Activated CD4-positive, alpha-beta memory T cell treated with anti-CD3 and anti-CD28 coated beads for 36 hours (primary cell): ENCODE measurements at places on chromosomes 4 and X. TPM values are rescaled to one million over a fixed set of nuclear protein-coding genes. Genes with fewer than 3 reads are reported as not detected.
A peak's percentile ranks its signal among the peaks of the same experiment; 100 is the strongest.

- H3K36me3 ChIP-seq, result no peaks in the 10 kb centered on the region
- H3K27ac ChIP-seq, result no peak overlapping the region
- peaks cover 71% of the 10 kb centered on the region for H3K4me1 ChIP-seq
- no peaks in the 10 kb centered on the region for H3K27me3 ChIP-seq
- H3K4me3 ChIP-seq, result no peak overlapping the region
Observed at GRCh38 chr4:184439386-184439785, 35.0 kb downstream of the IRF2 start.

The DOCK11 gene
- total RNA-seq, result 50.4 TPM

DNA sequence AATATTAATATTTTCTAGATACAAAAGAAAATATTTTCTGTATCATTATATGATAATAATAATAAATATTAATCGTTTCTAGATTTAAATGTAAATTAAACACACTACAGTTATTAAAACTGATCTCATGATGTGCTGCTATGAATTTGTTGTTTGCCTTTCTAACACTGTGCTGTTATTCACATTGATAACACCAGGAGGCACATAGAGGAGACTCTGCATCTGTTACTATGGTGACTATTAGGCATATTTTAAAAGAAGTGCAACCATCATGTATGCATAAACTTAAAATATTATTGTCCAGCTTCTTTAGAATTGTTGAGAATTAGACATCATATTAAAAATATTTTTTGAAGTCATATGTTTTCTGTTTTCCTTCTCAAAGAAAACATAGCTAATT is 11.8 kb upstream of the PDGFC start:
- H3K27ac ChIP-seq, result no peak overlapping the region
- no peaks in the 10 kb centered on the region for H3K4me1 ChIP-seq
- H3K36me3 ChIP-seq, result no peaks in the 10 kb centered on the region

The SCD5 gene
- 0.12 TPM for total RNA-seq

DNA sequence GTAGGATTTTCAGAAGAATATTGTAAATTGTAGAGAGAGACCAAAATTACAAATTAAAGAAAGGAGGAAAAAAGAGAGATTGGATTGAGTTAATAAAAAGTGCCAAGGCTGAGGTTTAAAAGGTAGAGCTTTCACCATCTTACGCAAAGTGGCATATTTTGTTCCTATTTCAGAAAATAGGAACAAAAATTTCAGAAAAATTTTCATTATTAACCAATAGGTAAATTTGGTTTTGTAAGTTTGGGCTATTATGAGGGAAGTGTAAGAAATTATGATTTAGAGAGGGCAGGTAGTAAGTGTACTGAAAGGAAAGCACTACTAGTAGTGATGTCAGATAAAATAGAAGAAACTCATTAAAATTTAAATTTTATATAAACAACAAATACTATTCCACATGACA is 479.7 kb downstream of the ACTRT1 start:
- no peak for DNase-seq
- H3K27me3 ChIP-seq, result no peaks in the 10 kb centered on the region

- H3K4me3 ChIP-seq, result no peak overlapping the region
- H3K27me3 ChIP-seq, result no peaks in the 10 kb centered on the region
- no peaks in the 10 kb centered on the region for H3K4me1 ChIP-seq
- no peaks in the 10 kb centered on the region for H3K36me3 ChIP-seq
- no peak for DNase-seq
- H3K27ac ChIP-seq, result no peak overlapping the region
Observed at GRCh38 chrX:40262157-40263013, 164.6 kb upstream of the BCOR start.

The TNIP3 gene
- 12.3 TPM for total RNA-seq

GRCh38 chr4:4971796-4972195 is 47.5 kb downstream of the CYTL1 start:
- no peaks in the 10 kb centered on the region for H3K4me1 ChIP-seq
- H3K27ac ChIP-seq, result no peak overlapping the region
- DNase-seq, result no peak
- no peaks in the 10 kb centered on the region for H3K36me3 ChIP-seq

DNA sequence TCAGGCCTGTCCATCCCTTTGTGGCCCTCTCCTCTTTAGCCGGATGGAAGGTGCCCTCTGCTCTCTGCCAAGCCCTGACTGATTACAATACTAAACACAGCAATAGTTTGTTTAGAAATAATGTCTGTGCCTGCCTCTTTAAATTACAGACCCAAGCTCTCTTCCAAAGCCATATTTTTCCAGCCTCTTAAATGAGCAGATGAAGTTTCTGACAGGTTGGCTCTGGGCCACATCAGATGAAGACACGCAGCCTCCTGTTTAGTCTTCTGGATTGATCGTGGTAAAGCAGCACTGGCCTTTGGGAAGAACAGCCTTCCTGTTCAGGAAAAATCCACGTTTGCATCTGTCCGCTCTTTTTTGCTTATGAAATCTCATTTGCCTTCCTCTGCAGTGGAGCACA is 133.6 kb downstream of the CPE start:
- H3K27ac ChIP-seq, result no peak overlapping the region
- no peaks in the 10 kb centered on the region for H3K4me1 ChIP-seq
- H3K4me3 ChIP-seq, result no peak overlapping the region
- DNase-seq, result no peak
- H3K36me3 ChIP-seq, result no peaks in the 10 kb centered on the region
- peaks cover 4% of the 10 kb centered on the region for H3K27me3 ChIP-seq

DNA sequence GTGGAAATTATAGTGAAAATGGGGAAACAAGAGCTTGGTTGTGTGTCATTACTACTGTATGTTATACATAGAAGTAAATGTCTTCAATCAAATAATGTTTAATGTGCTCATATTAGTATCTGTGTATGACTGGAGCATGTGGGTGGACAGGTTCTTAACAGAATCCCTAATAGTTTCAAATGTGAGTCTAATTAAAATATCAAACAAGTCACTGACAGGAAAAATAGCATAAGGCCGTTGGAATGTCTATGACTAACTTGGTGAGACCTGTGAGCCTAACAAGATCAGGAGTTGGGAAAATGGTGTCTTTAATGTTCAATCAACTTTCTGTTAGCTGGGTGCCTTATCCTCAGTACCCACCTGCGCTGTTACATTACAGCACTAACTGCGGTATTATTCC is 6.2 kb upstream of the CXCL3 start:
- no peaks in the 10 kb centered on the region for H3K36me3 ChIP-seq
- no peak overlapping the region for H3K4me3 ChIP-seq
- H3K27me3 ChIP-seq, result peaks cover 20% of the 10 kb centered on the region

The FOXR2 gene
- not detected for total RNA-seq

DNA sequence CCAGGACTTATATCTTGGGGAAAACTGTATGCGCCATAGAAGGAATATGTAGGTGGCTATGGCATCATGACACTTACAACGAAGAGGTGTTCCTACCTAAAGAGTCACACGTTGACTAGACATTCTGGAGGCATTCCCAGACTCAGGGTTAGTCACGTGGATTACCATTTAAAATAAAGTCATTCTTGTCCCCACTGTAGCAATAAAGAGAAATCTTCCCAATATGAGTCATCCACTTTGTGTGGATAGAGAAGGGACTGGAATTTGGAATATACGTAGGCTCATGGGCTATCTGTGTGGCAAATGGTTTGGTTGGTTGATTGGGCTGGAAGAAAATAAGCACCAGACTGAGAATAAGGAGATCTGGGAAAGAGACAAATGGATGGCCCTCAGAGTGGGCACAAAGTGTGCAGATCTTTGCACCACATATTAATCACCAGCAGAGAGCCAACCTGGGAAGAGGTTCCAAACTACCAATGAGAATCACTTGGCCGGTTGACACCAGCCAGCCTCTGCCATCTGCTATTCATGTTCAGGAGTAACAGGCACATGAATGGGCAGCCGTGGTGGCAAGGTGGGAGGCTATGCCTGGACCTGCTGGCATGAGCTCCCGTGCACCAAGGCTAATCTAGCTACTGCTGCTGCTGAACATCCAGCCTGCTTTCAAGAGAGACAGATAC is 41.0 kb downstream of the MTNR1A start:
- no peak overlapping the region for H3K4me3 ChIP-seq
- no peaks in the 10 kb centered on the region for H3K36me3 ChIP-seq
- H3K4me1 ChIP-seq, result no peaks in the 10 kb centered on the region
- DNase-seq, result no peak
- H3K27me3 ChIP-seq, result no peaks in the 10 kb centered on the region

The MAGEA8 gene
- not detected for total RNA-seq

DNA sequence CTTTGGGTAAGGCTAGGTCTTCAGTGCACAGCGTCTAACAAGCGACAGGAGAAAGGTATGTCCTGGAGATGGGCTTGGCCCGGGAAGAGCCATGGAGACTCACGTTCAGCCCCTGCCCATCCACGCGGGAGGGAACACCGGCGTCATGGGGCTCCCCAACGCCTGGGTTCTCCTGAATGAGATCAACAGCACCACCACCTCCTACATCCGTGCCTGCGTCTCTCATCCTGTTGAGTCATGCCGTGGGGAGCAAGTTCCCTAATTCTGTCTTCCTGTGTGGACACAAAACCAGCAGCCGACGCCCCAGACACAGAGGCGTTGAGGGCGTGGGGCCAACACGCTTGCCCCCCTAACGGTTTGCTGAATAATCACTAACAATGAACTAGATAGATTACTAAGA is 20.1 kb upstream of the IL3RA start:
- H3K36me3 ChIP-seq, result no peaks in the 10 kb centered on the region
- peaks cover 7% of the 10 kb centered on the region for H3K4me1 ChIP-seq
- no peak overlapping the region for H3K27ac ChIP-seq
- peak; percentile 66 for DNase-seq

The DCAF12L1 gene
- total RNA-seq, result not detected

GRCh38 chr4:23577398-23577797 is 312.4 kb downstream of the PPARGC1A start:
- no peak overlapping the region for H3K27ac ChIP-seq
- no peak for DNase-seq
- no peaks in the 10 kb centered on the region for H3K36me3 ChIP-seq
- H3K4me1 ChIP-seq, result no peaks in the 10 kb centered on the region
- H3K4me3 ChIP-seq, result no peak overlapping the region

The PHKA1 gene
- 3.5 TPM for total RNA-seq

DNA sequence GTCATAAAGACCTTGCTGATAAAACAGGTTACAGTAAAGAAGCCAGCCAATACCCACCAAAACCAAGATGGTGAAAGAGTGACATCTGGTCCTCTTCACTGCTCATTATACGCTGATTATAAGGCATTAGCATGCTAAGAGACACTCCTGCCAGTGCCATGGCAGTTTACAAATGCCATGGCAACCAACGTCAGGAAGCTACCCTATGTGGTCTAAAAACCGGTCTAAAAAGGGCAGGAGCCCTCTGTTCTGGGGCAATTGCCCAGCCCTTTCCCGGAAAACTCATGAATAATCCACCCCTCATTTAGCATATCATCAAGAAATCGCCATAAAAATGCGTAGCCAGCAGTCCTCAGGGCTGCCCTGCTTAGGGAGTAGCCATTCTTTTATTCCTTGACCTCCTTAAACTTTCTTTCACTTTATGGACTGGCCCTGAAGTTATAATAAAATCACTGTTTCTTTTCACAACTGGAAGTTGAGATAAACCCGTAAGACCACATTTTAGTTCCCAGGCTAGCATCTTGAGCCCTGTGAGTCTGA is 260.5 kb upstream of the FAT1 start:
- no peak for DNase-seq
- H3K27ac ChIP-seq, result no peak overlapping the region
- H3K4me3 ChIP-seq, result no peak overlapping the region
- no peaks in the 10 kb centered on the region for H3K4me1 ChIP-seq
- no peaks in the 10 kb centered on the region for H3K36me3 ChIP-seq

DNA sequence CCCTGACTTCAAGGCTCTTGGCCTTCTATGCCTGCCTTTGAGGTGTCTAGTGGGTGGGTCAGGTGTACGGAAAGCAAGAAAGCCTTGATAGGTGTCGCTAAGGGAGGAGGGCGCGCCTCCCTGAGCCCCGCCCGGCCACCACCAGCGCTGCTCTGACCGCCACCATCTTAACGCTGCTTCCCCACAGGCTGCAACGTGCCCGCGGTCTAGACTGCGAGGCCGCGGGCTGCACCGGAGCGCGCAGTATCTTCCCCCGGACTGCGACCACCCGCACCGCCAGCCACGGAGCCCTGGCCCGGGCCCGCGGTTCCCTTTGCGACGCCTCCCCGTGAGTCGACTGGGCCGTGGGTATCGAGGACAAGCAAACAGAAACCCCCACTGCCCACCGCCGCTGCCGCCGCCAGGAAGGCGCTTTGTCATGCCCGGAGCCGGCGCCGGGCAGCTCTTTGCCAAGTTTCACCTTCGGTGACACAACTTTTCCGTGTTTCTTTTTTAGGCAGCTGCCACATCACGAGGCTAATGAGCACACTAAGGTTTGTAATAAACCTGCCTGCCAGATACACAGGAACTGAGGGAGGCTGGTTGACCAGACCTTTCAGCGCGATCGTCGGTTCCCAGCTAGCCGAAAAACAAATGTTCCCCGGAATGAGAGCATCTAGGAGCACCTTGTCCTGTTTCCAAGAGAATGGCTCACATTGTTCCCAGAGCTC is 335.8 kb upstream of the F9 start:
- DNase-seq, result peak; percentile 15
- peak overlapping the region; percentile 23 for H3K4me3 ChIP-seq
- no peak overlapping the region for H3K27ac ChIP-seq
- H3K36me3 ChIP-seq, result no peaks in the 10 kb centered on the region
- H3K4me1 ChIP-seq, result peaks cover 2% of the 10 kb centered on the region
- peaks cover 24% of the 10 kb centered on the region for H3K27me3 ChIP-seq

- DNase-seq, result no peak
- H3K4me3 ChIP-seq, result no peak overlapping the region
- H3K27me3 ChIP-seq, result peaks cover 23% of the 10 kb centered on the region
Observed at GRCh38 chr4:55668449-55668848, 32.4 kb upstream of the NMU start.

The FGF2 gene
- 0.56 TPM for total RNA-seq

DNA sequence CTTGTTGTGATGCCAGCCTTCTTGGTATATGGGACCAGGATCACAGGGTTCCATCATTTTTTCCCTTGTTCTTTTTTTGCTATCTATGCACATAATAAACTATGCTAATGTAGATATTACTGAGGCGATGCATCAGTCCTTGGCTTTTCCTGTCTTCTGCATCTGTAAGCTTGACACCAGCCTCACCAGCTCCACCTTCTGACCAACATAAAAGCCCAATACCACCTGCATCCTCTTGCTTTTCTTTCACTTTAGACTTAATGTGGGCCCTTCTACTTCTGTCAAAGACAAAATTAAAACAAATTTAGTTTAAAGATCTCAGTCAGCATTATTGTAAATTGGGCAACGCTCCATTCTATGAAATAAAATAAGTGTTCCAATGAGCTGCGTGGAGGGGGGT is 1718.8 kb upstream of the PCDH10 start:
- H3K27ac ChIP-seq, result no peak overlapping the region
- no peak for DNase-seq
- no peaks in the 10 kb centered on the region for H3K4me1 ChIP-seq
- no peak overlapping the region for H3K4me3 ChIP-seq

DNA sequence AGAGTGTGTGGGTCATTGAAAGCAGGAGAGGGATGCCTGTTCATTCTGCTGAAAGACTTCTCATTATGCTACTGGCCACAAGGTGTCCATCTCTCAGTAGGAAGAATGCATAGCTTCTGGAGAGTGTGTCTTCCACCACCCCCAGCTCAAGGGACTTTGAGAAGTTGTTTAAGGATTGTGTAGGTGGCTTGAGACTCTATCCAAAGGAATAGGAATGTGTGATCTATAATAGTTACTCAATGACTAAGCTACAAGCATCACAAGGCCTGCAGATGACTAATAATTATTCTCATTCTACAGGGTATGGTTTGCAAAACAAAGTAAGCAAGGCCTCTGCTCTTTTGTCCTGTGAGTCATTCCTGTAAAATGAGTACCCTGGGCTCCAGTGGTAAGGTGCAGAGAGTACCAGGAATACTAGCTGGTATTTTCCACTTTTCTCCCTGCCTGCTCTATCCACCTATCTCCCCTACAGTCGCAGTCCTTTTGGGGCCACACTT is 279.8 kb upstream of the BOD1L1 start:
- no peak overlapping the region for H3K27ac ChIP-seq
- H3K4me3 ChIP-seq, result no peak overlapping the region
- no peaks in the 10 kb centered on the region for H3K27me3 ChIP-seq
- DNase-seq, result no peak
